ENCODE measurements at places on chromosomes 7 and 10.

DNA sequence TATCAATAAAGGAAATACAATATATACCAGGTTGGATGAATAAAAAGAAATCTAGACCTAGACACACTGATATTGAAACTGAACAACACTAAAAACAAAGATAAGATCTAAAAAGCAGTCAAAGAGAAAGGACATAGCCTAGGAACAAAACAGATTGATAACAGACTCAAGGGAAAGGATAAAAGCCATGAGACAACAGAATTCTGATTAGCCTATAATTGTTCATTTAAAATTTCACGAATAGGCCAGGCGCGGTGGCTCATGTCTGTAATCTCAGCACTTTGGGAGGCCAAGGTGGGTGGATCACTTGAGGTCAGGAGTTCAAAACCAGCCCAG is 48.4 kb upstream of the FHIP2A start:
- no peak for DNase-seq

GRCh38 chr10:60798031-60798430 is 19.8 kb downstream of the CDK1 start:
- DNase-seq = no peak

- no peak for DNase-seq
Observed at GRCh38 chr10:48683868-48684267, 805 bp upstream of the WDFY4 start.

DNA sequence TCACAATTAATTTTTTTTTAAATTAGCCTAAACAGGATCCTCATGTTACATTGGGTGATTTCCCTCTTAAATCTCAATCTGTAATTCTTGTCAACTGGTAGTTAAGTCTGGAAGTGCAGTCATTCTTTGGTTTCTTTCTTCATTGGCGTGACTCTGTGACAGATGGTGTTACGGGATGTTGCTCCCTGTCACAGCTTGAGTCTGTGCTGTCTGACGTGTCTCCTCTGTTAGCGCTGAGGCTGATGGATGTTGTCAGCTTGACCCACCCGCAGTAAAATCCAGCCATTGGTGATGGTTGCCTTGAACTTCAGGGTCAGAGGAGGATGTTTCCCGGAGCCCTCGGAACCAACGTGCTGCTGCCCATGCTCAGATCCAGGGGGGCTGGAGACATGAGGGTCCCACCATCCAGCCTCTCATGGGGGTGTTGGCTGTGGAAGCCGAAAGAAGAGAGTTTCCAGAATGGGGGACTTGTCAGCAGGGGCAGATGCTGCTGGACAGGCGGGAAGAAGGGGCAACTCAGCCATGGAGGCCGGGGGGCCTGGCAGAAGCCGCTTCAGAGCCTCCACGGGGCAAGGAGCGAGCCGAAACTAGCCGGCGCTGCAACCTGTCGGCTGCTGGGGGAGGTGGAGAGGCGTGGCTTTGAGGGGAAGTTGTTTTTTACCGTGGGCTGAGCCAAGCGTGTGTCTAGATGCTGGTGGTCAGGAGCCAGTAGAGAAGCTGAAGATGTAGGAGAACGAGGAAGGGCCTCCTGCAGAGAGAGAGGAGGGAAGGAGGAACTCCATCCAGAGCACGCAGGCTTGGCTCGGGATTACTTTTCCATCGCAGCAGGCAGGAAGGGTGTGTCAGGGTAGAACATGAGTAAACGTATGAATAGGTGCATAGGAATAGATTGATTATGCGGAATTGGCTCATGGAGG is 3.5 kb downstream of the SUN1 start:
- DNase-seq = peak; percentile 65

- DNase-seq = no peak
Observed at GRCh38 chr10:75000748-75001321, 110.6 kb upstream of the SAMD8 start.

DNA sequence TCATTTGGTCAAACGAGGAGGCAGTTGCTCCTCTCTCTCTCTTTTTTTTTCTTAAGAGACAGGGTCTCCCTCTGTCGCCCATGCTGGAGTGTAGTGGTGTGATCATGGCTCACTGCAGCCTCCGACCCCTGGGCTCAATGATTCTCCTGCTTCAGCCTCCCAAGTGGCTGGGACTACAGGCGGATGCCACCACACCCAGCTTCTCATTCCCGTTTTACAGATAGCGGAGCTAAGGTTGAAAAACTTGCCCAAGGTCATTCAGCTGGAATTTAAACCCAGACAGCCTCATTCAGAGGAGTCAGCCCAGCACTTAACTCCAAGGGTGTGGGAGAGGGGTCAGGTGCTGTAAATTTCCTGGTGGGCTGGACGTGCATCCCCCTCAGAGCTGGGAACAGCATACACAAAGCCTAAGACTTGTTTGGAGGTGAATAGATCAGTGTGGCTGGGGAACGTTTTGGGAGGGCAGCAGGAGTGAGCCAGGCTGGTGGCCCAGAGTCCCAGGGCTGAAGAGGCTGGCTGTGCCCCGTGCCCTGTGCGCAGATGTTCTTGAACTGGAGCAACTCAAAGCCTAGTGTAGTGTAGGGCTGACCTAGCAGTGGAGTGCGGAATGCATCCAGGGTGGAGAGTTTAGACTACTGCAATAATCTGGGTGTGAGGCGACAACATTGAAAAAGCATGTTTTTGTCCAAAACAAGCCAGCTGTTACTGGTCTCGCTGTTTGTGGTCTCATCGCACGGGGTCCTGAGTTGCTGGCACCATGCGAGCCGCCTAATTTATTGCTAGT is 2.3 kb downstream of the HTRA1 start:
- DNase-seq = no peak

Data from MV-4-11 (cell line).